ENCODE measurements at places on chromosomes 7 and 10.

DNA sequence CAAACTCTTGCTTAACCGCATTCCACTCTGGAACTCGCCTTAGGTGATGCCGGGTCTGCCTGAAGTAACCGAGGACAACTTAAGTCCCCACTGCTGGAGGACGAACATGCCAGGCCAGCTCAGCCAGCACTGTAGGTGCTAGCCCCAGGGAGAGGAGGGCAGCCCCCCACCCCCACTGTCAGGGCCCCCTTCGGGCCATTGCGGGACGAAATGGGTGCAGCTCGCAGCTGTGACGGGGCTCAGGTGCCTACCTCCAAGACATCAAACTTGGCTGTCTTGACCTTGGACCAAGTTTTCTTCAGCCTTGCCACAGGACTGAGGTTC, 60.4 kb downstream of the CSGALNACT2 start:
- DNase-seq: peak; percentile 71

- DNase-seq: no peak
Measured at GRCh38 chr10:456486-456885, 233.0 kb downstream of the DIP2C start.

DNA sequence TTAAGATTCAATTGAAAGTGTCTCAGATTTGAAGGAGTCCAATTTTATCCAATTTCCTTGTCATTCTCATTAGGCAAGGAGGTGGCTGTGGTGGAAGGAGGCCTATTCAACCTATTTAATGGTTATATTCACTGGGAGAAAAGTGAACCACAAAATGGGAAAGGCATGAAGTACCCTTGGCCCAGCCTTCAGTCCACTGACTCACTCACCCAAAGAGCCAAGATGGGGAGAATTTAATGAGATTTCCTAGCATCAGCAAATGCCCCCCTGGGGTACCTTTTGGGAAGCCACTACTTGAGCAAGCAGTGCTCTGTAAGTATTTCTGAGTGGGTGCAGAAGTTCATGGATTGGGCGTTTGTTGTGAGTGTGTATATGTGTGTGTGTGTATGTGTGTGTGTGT, 144.1 kb downstream of the NRP1 start:
- no peak for DNase-seq

DNA sequence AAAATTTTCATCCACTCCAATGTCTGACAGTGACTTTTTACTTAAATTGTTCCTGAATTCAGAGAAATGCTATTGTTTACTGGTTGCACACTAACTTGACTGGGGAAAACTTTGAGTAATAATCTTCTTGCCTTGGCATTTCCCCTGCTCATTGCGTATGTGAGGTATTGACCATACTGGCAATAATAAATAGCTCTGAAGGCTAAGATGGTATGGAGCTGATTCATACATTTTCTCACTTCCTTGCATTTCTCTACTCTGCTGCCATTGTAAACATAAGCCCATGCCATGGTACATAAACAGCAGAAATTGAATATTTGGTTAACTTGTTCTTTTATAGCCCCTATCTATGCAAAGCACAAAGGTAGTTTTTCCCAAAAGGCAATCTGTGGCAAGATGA, 290.0 kb downstream of the RNLS start:
- DNase-seq: no peak

DNA sequence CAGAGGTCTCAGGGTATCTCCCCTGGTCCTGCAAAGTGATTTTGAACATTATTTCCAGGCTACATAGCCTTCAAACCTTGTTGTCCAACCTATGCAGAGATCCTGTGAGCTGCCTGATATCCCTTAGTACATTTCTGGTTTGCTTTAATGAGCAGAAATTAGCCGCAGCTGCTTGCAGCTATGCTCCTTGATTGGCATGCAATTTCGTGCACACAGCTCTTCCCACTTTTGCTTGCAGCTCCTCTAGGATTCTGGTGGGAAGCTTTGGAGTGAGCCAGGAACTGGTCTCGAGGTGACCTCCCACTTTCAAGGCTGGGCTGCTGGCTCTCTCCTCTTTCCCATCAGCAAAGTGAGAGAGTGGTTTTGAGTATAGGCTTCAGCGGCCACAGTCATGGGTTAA, 45.8 kb downstream of the OAT start:
- DNase-seq: no peak

GRCh38 chr10:43576062-43576461, 1.6 kb upstream of the ZNF239 start:
- DNase-seq: no peak

DNA sequence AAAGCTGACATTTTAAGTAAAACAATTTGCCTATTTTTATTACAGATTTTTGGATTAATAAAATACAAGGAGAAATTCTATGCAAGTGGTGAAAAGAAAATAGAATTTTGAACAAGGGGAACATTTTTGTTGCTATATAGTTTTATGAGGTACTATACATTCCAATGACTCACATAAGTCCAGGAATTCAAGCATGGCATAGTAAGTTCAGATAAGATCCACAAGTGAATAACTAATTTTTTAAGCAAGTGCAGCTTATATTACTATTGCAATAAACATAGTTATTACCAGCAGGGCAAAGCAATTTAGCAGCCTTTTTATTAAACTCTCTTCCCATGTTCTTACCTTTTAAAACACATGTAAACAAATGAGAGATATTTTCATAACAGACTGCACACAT, 1123.5 kb upstream of the LRRN3 start:
- DNase-seq: no peak

- peak; percentile 91 for DNase-seq
Measured at GRCh38 chr10:490891-491571, 198.4 kb downstream of the DIP2C start.

DNA sequence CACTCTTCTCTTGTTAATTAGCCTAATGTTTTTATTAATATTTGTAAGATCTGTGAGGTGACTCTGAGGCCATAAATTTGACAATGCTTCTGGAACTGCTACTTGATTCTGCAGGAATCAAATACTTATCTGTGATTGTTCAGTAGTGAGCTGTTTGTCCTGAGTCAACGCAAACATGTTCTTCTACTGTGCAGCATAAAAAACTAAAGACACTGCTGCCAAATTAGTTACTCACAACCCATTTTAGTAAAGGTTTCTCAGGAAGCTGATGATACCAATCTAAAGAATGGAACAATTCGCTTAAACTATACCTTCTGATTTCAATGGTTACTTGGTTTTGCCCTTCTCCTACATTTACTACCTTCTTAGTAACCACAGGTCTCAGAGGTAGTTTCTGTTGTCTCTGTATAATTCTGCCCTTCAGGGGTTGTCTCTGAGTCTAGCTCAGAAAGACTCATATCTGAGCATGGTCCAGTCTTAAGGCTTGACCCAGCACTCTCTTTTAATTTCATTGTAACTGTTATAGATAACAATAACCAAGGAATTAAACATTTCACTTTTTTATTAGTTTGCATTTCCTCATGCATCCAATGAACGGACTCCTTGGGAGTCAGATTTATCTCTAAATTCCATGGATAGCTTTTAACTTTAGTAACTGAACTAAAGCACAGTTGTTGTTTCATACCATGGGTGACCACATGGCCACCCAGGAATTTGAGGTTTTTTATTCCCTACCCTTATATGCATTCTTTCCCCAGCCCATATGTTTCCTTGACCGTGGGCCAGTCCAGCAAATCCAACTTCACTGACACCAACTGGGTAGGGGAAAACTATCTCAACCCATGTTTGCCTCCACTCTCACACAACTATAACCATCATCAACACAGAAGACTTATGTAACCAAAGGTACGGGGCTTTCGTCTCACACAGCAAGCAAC, 309.5 kb upstream of the TEX47 start:
- no peak for DNase-seq

DNA sequence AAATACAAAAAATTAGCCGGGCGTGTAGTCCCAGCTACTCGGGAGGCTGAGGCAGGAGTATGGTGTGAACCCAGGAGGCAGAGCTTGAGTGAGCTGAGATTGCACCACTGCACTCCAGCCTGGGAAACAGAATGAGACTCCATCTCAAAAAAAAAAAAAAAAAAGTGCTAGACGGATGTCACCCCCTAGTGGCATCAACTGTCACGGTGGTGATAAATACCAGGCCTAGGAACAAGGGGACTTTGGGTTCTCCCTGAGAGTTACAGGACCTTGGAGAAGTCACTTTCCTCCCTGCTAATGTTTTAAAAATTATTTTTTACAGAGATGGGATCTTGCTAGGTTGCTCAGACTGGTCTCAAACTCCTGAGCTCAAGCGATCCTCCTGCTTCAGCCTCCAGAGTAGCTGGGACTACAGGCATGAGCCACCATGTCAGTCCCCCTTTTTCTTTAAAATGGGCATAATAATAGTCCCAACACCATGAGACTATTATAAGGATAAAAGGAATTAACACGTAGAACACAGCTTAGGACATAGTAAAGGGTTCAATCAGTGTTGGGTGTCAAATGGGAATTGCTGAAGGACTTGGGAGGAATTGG, 2.6 kb upstream of the TMEM130 start:
- DNase-seq: no peak

GRCh38 chr10:122852261-122852660, 6.6 kb upstream of the CUZD1 start:
- DNase-seq: no peak

All from osteoblast (primary cell).